ENCODE measurements at places on chromosomes 5 and 9. TPM values are rescaled to one million over a fixed set of nuclear protein-coding genes. Genes with fewer than 3 reads are reported as not detected.

IFNA17 gene
- polyA plus RNA-seq, result not detected

ELAVL2 gene
- 4.4 TPM for polyA plus RNA-seq

DNA sequence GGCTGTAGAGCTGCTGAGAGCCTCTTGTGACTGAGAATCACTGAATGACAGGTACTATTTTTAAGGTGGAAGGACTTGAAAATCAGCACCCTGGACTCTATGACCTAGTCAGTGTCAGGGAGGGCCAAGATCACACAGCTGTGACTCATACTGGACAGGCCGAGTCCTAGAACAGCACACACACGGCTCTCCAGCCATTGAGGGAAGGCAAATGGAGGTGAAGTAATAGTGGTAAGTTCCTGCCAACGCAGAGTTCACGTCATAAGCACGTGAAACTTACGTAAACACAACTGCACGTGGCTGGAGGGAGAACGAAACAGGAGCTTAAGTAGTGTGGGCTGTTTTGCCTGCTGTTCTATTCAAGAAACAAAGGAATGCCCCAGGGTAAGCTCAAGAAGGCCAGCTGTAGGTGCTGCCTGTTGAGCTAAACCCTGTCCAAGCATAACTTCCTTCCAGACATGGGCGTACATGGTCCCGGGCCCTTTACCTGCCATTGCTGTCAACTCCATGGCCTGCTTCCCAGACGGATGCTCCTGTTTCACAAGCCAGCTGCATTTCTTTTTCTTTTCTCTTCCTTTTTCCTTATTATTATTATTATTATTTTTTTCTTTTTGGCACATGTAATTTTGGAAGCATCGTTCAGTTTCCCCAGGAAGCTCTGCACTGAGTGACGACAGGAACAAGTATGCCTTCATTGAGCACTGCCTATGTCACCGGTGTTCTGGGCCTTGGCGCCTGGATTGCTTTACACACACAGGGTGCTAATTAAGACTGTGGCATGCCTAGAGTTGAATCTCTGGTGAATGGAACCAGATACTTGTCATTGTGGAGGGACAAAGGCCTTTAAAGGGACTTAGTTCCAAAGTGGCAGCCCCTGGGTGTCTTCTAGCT, 10.2 kb upstream of the LCP2 start:
- no peak for DNase-seq

DNA sequence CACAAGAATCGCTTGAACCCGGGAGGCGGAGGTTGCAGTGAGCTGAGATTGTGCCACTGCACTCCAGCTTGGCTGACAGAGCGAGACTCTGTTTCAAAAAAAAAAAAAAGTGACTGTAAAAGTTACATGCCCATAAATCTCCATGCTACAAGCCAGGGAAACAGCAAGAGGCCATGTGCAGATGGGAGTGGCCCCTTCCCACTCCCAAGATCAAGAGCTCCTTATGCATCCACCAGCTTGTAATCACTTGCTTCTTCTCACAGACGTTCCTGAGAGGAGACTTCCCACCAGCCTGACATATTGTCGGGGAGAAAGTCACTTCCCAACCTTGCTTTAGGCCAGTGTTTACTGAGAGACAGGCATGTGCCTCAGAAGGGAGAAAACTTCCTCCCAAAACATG, 45.6 kb upstream of the N4BP3 start:
- no peak for DNase-seq

DNA sequence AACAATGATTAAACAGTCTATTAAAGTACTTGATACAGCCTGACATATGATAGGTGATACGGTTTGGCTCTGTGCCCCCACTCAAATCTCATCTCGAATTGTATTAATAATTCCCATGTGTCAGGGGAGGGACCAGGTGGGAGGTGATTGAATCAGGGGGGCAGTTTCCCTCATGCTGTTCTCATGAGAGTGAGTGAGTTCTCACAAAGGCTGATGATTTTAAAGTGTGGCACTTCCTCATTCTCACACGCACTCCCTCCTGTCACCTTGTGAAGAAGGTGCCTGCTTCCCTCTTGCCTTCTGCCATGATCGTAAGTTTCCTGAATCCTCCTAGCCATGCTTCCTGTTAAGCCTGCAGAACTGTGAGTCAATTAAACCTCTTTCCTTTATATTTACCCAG, 40.1 kb upstream of the TARS1 start:
- DNase-seq, result no peak

DNA sequence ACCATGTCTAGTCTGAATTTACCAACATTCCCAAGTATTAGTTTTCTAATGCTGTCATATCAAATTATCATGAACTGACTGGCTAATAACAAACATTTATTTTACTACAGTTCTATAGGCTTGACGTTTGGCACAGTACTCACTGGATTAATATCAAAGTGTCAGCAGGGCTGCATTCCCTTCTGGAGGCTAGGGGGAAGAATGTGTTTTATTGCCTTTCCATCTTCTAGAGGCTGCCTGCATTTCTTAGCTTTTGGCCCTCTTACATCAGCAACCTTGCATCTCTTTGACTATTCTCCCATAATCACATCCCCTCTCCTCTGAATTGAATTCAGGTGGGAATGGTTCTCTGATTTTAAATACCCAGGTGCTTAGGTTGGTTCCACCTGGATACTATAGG, 84.7 kb downstream of the EDIL3 start:
- no peak for DNase-seq

DNA sequence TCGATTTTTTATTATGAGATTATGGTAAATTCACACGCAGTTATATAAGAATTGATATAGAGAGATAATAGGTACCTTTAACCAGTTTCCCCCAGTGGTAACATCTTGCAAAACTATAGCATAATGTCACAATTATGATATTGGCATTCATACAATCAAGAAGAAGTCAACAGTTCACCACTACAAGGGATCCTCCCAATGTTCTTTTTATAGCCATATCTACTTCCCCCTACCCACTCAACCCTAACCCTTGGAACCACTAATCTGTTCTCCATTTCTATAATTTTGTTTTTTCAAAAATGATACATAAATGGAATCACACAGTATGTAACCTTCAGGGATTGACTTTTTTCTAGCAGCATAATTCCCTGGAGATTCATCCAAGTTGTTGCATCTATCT, 9.8 kb downstream of the ACTL7B start:
- DNase-seq, result no peak
